ENCODE measurements at places on chromosomes 3 and 15. TPM values are rescaled to one million over a fixed set of nuclear protein-coding genes. Genes with fewer than 3 reads are reported as not detected.

GRCh38 chr3:169970847-169971246 is 4.2 kb downstream of the SEC62 start:
- no peak overlapping the region for H3K27ac ChIP-seq
- H3K4me3 ChIP-seq: no peak overlapping the region
- no peak for DNase-seq
- H3K4me1 ChIP-seq: peaks cover 58% of the 10 kb centered on the region
- H3K27me3 ChIP-seq: no peaks in the 10 kb centered on the region
- H3K36me3 ChIP-seq: peaks cover 9% of the 10 kb centered on the region

PPARG gene
- 52.0 TPM for total RNA-seq

DNA sequence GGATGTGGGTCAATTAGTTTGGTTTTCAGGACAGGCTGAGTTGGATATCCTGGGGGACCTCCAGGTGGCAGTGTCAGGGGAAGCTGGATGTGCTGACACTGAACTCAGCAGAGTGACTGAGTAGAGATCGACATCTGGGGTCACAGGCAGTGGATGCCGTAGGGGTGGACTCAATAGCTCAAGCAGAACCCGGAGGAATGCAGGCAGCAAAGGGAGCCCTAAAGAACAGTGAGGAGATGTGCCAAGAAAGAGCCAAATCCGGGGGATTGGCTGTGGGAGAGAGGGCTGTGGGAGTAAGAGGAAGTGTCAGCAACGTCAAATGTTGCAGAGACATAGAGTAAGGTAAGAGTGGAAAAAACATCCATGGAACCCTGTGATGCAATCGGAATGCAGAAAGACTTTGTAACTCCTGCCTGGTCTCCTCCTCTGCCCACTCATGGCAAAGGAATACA is 11.6 kb downstream of the CCR5AS start:
- DNase-seq: no peak
- H3K36me3 ChIP-seq: no peaks in the 10 kb centered on the region
- H3K4me3 ChIP-seq: no peak overlapping the region
- H3K4me1 ChIP-seq: peaks cover 23% of the 10 kb centered on the region
- H3K27me3 ChIP-seq: no peaks in the 10 kb centered on the region

PPP2R3A gene
- 8.1 TPM for total RNA-seq

DNA sequence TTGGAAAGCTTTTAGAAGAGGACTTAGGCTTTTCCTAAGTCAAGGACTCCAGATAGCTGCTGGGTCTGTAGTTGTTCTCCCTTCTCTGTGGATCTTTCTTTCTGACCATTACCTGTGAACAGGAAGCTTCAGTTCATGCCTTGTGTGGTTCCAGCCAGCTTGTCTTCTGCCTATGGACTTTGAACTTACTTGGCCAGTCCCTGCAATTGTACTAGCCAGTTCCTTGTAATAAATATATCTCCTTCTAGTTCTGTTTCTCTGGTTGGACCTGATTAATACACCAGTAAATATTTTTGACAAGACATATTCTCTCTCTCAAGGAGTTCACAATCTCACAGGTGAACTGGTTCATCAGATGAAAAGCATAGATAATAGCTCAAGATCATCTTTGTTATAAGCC is 341.3 kb upstream of the DPPA4 start:
- H3K4me1 ChIP-seq: no peaks in the 10 kb centered on the region
- no peak for DNase-seq
- no peaks in the 10 kb centered on the region for H3K27me3 ChIP-seq
- no peak overlapping the region for H3K27ac ChIP-seq
- no peaks in the 10 kb centered on the region for H3K36me3 ChIP-seq

- DNase-seq: no peak
- H3K27ac ChIP-seq: no peak overlapping the region
- H3K27me3 ChIP-seq: no peaks in the 10 kb centered on the region
- H3K4me3 ChIP-seq: no peak overlapping the region
- H3K36me3 ChIP-seq: no peaks in the 10 kb centered on the region
Measured at GRCh38 chr15:49978121-49978520, 140.9 kb downstream of the ATP8B4 start.

RGMA gene
- total RNA-seq: 4.6 TPM

GRCh38 chr15:67186226-67186649 is 68.2 kb downstream of the AAGAB start:
- no peaks in the 10 kb centered on the region for H3K27me3 ChIP-seq
- H3K4me3 ChIP-seq: no peak overlapping the region

GRCh38 chr3:9405756-9406155 is 8.3 kb downstream of the SETD5 start:
- H3K27me3 ChIP-seq: no peaks in the 10 kb centered on the region
- H3K4me1 ChIP-seq: peaks cover 46% of the 10 kb centered on the region
- DNase-seq: no peak
- no peak overlapping the region for H3K4me3 ChIP-seq

GRCh38 chr15:84784262-84784661 is 32.9 kb upstream of the ALPK3 start:
- no peaks in the 10 kb centered on the region for H3K27me3 ChIP-seq
- peaks cover 3% of the 10 kb centered on the region for H3K36me3 ChIP-seq
- DNase-seq: no peak

LYZL4 gene
- not detected for total RNA-seq

DNA sequence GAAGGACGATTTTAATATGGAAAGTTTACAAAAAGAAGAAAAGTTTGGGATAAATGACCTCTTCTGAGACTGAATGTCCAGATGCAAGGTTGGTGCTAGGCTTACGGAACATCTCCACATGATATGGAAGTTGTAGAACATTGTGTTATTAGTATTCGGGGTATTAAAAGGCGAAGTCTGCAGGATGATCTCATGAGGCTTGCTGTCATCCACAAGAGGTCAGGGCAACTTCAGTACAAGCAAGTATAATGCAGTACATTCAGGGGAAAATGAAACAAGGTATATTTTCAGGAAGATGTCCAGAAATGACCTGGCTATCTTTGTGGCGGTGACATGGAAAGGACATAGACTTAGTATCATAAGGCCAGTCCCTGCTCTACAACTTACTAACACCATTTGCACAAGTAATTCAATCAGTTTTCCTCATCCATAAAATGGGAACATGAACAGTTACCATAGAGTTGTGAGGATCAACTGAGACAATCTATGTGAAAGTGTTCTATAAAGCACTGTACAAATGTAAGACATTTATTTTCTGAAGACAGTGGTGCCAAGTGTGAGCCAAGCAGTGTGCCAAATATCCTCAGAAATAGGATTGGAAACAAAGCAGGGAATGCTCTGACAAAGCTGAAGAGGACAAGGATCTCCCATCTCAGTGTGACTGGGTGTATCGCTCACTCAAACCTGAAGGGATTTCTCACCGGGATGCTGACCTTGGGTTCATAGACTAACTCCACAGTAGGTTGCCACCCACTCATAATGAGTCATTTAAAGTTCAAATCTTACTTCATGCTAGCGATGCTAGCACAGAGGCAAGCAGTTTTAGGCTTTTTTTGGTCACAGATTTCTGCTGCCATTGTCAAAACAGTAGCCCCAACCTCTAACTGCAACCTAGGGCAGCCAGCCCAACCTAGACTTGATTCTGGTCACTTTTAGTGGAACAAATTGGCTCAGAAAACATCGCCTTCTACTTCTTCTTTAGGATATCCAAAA is 118.3 kb downstream of the TIGIT start:
- DNase-seq: no peak
- H3K27me3 ChIP-seq: no peaks in the 10 kb centered on the region
- H3K4me1 ChIP-seq: peaks cover 5% of the 10 kb centered on the region
- no peak overlapping the region for H3K4me3 ChIP-seq

DNA sequence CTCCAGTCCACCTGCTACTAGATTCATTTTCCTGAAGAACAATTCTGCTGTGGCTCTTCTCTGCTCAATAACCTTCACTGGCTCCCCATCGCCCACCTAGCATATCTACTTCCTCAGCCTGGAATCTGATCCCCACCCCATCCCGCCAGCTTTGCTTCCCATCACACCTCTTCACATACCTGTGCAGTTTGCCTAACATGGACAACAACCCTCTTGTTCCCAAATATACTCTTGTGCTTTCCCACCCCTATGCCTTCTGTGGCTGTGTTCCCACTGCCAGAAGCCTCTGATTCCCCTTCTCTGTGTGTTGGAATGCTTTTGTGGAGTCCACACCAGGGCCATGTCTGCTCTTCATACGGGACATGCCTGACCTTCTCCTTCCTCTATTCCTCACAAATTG is 29.5 kb downstream of the CMTM7 start:
- H3K36me3 ChIP-seq: no peaks in the 10 kb centered on the region
- DNase-seq: no peak
- H3K4me1 ChIP-seq: peaks cover 45% of the 10 kb centered on the region

GRCh38 chr15:79977431-79978054 is 6.5 kb upstream of the BCL2A1 start:
- H3K27ac ChIP-seq: peak overlapping the region; percentile 95
- DNase-seq: no peak
- no peak overlapping the region for H3K4me3 ChIP-seq
- no peaks in the 10 kb centered on the region for H3K36me3 ChIP-seq

DNA sequence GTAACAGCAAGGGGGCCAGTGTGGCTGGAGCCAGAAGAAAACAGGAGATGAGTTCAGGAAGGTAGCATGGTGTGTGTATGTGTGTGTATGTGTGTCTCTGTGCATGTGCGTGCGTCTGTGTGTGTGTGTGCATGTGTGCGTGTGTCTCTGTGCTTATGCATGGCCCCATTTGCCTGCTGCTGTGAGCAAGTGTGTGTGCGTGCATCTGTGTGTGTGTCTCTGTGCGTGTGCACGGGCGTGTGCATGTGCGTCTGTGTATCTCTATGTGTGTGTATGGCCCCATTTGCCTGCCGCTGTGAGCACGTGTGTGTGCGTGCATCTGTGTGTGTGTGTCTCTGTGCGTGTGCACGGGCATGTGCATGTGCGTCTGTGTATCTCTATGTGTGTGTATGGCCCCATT is 7.1 kb upstream of the EEFSEC start:
- no peak overlapping the region for H3K27ac ChIP-seq
- H3K4me3 ChIP-seq: no peak overlapping the region
- no peak for DNase-seq
- H3K36me3 ChIP-seq: no peaks in the 10 kb centered on the region
- no peaks in the 10 kb centered on the region for H3K4me1 ChIP-seq

CCR1 gene
- 84.5 TPM for total RNA-seq

SH3BP5 gene
- total RNA-seq: 53.3 TPM

DNA sequence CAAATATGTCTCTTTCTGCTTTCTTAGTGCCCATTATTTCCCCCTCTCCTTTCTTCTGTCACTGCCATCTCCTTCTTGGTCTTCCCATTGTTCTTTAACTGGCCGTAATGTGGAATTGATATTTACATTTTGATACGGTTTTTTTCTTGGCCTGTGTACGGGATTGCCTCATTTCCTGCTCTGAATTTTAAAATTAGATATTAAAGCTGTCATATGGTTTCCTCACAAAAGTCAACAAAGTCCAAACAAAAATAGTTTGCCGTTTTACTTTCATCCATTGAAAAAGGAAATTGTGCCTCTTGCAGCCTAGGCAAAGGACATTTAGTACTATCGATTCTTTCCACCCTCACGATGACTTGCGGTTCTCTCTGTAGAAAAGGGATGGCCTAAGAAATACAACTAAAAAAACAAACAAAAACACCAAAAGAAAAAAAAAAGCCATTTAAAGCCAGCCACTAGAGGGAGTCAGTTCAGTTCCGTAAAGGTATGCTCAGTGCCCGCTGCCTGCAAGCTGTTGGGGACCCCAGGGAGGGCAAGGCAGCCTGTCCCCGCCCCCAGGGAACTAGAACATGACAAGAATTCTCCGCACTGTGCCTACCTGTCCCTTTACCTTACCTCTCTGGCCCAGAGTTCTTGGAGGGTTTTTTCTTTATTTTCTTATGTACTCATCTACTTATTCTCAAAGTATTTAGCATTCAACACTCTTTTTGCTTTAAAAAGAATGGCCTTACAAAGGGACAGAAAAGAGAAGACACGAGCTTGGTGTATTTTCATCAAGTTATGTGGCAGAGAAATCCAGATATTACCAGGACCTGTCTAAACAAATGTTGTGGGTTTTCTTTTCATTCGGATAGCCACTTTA is 30.0 kb upstream of the NR2E3 start:
- no peaks in the 10 kb centered on the region for H3K27me3 ChIP-seq
- H3K4me1 ChIP-seq: peaks cover 4% of the 10 kb centered on the region

GRCh38 chr3:14340960-14341708 is 61.3 kb upstream of the SLC6A6 start:
- H3K4me1 ChIP-seq: peaks cover 7% of the 10 kb centered on the region
- no peaks in the 10 kb centered on the region for H3K27me3 ChIP-seq
- no peak overlapping the region for H3K27ac ChIP-seq
- no peak overlapping the region for H3K4me3 ChIP-seq

ZNF662 gene
- total RNA-seq: 6.7 TPM

DNA sequence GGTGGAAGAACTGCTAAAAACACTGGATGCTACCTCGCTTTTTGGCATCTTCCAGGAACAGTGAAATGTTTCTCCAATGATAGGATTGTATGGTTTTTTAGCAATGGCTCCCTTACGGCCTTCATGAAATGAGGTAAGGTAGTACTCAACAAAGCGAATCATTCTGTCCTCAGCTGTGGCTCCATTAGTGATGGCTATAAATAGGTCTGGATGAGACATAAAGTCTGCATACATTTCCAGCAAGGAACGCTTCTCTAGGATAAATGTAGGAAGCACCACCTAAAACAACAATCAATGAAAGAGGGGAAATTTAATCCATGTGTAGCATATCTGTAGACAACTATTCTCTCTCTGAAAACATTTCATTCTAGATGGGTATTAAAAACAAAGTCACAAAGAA is 32.4 kb upstream of the SNX4 start:
- H3K27ac ChIP-seq: no peak overlapping the region
- no peak for DNase-seq
- H3K27me3 ChIP-seq: no peaks in the 10 kb centered on the region
- no peak overlapping the region for H3K4me3 ChIP-seq
- H3K36me3 ChIP-seq: peaks cover 55% of the 10 kb centered on the region

ADGRG7 gene
- not detected for total RNA-seq

- peak overlapping the region; percentile 42 for H3K4me3 ChIP-seq
- H3K27me3 ChIP-seq: peaks cover 26% of the 10 kb centered on the region
- no peaks in the 10 kb centered on the region for H3K36me3 ChIP-seq
- no peaks in the 10 kb centered on the region for H3K4me1 ChIP-seq
- no peak overlapping the region for H3K27ac ChIP-seq
Measured at GRCh38 chr3:72738752-72739530, 109.3 kb downstream of the SHQ1 start.

KY gene
- 0.23 TPM for total RNA-seq

GRCh38 chr15:84752195-84752594 is 3.8 kb downstream of the ZNF592 start:
- no peaks in the 10 kb centered on the region for H3K27me3 ChIP-seq
- peaks cover 25% of the 10 kb centered on the region for H3K4me1 ChIP-seq
- DNase-seq: no peak
- H3K27ac ChIP-seq: peak overlapping the region; percentile 54

GRCh38 chr3:65677486-65678010 is 361.2 kb downstream of the MAGI1 start:
- H3K4me3 ChIP-seq: no peak overlapping the region
- no peaks in the 10 kb centered on the region for H3K4me1 ChIP-seq
- H3K27ac ChIP-seq: no peak overlapping the region
- DNase-seq: no peak

- H3K4me1 ChIP-seq: peaks cover 21% of the 10 kb centered on the region
- H3K27ac ChIP-seq: no peak overlapping the region
- H3K27me3 ChIP-seq: no peaks in the 10 kb centered on the region
- no peaks in the 10 kb centered on the region for H3K36me3 ChIP-seq
- DNase-seq: peak; percentile 12
- H3K4me3 ChIP-seq: no peak overlapping the region
Measured at GRCh38 chr3:114093596-114093995, 37.1 kb downstream of the QTRT2 start.

GRCh38 chr3:52259448-52259847 is 13.9 kb downstream of the PPM1M start:
- DNase-seq: no peak
- no peaks in the 10 kb centered on the region for H3K27me3 ChIP-seq
- H3K36me3 ChIP-seq: peaks cover 99% of the 10 kb centered on the region
- peaks cover 25% of the 10 kb centered on the region for H3K4me1 ChIP-seq

DOCK3 gene
- total RNA-seq: 0.34 TPM

- peak overlapping the region; percentile 94 for H3K27ac ChIP-seq
- peaks cover 25% of the 10 kb centered on the region for H3K4me1 ChIP-seq
- DNase-seq: no peak
- H3K27me3 ChIP-seq: no peaks in the 10 kb centered on the region
Measured at GRCh38 chr15:98854496-98854895, 153.1 kb downstream of the PGPEP1L start.
